ENCODE measurements at places on chromosomes 1 and 21.
A peak's percentile ranks its signal among the peaks of the same experiment; 100 is the strongest.

GRCh38 chr1:223711173-223711572, 1.2 kb upstream of the CAPN2 start:
- peak; percentile 63 for DNase-seq

DNA sequence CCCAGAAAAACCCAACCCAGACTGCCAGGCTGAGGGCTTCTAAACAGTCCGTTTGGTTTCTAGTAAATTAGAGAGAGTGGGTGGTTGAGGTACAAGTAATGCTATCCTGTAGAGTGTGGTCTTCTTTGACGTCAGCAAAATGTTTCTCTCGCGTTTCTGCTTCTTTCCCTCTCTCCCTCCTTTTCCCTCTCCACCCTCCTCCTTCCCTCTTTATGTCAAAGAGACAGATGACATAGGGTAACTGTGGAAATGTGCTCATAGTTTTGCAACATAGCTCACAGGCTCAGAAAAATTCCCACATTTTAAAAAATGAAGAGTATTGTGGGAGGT, 158.3 kb downstream of the TOMM20 start:
- peak; percentile 89 for DNase-seq

GRCh38 chr21:37792046-37792445, 124.2 kb downstream of the KCNJ6 start:
- DNase-seq, result peak; percentile 42

DNA sequence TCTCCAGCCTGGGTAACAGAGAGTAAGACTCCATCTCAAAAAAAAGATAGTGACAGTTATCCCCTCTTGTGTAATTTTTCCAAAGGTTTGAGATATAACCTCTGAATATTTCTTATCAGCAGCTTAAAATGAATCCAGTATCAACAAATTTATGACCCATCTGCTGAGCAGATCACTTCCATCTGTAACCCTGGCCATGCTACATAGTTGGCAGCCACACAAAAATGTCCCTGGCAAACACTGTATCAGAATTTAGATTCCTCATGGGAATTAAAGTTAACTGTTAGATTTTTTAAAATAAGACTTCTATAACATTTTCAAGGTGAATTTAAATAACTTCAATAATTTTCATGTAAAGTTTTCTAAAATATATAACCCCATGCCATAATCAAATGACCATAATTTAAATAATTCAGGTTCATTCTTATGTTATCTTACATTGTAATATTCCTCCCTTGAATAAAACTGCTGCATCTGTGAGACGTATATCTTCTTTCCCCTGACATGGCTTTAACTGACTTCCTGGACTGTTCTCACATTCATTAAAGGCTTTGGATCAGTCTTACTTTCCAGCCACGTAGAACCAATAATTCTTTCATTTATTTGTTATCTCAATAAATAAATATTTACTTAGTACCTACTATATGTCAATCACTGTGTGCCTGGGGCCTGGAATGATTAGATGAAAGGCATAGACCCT, 5.3 kb upstream of the PRPF38B start:
- DNase-seq, result peak; percentile 57

DNA sequence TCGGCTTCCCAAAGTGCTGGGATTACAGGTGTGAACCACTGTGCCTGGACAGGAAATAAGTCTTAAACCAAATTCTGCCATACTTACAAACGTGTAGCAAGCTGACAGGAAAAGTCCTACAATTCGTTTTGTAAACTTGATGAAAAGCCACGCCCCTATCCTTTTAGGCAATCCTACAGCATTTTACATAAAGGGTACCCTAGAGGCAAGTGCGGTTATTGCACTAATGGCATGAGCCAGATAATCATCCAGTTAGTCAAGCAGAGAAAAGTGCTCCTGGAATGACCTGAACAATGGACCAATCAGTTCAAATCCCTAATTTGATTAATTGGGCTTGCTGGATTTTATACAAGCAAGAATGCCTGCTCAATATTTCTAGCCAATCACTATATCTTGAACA, 338.2 kb downstream of the KIF26B start:
- DNase-seq, result peak; percentile 27

GRCh38 chr1:178976541-178976940, 49.2 kb upstream of the FAM20B start:
- DNase-seq, result no peak

Data from cardiac fibroblast (primary cell).